Activated CD4-positive, CD25-positive, alpha-beta regulatory T cell treated with anti-CD3 and anti-CD28 coated beads, Interleukin-2, amount 50 U/mL, for 72 hours (primary cell): ENCODE measurements at places on chromosomes 1 and 21.

- DNase-seq, result no peak
Measured at GRCh38 chr1:235330918-235331285, 2.5 kb downstream of the GGPS1 start.

GRCh38 chr1:82090104-82090503 lies 289.4 kb downstream of the ADGRL2 start:
- no peak for DNase-seq

GRCh38 chr1:31478167-31478566 lies 65.2 kb downstream of the SERINC2 start:
- no peak for DNase-seq

- DNase-seq, result no peak
Measured at GRCh38 chr1:232307296-232308017, 322.5 kb downstream of the SIPA1L2 start.

DNA sequence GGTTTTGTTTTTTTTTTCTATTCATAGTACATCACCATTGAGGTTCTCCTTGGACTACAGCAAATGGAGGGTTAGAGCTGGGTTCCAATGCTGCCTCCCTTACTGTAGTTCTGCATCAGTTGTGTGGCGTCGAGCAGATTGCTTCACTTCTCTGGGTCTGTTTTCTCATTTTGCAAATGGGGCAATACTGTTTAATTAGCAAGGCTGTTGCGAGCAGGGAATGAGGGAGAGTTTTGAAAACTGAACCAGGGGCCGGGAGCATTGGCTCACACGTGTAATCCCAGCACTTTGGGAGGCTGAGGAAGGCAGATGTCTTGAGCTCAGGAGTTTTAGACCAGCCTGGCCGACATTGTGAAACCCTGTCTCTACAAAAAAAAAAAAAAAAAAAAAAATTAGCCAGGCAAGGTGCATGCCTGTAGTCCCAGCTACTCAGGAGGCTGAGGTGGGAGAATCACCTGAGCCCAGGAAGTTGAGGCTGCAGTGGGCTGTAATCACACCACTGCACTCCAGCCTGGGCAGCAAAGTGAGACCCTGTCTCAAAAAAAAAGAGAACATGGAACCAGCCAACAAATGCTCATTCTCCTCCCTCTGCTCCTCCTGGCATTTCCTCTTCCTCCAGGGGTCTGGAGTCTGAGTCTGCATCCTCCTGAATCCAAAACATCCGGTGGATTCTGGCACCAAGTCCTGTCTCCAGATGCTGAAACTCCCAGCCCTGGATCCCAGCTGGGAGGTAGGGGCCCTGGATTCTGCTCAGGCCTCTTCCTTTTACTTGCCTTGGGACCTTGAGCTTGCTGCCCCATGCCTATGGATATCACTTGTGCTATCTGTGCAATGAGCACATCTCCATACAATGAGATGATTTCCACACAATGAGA lies 3.7 kb upstream of the PLOD1 start:
- no peak for DNase-seq

- no peak for DNase-seq
Measured at GRCh38 chr1:31984419-31985347, 29.0 kb upstream of the KHDRBS1 start.

DNA sequence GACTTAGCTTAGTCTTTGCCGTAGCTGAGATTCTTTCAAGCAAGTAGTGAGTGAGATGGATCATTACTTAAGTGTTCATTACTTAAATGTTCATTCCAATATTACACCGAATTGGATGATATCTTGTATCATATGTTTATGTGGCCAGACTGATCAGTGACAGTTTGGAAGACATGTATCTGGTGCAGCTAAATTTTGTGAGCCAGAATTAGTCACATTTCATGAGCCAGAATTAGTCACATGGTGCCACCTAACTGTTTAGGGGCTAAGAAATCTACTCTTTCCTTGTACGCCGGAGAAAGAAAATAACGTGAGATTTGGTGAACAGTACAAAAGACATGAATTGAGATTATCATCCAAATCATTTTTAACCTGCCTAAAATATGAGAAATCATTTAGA lies 355.6 kb downstream of the USP25 start:
- DNase-seq, result no peak

DNA sequence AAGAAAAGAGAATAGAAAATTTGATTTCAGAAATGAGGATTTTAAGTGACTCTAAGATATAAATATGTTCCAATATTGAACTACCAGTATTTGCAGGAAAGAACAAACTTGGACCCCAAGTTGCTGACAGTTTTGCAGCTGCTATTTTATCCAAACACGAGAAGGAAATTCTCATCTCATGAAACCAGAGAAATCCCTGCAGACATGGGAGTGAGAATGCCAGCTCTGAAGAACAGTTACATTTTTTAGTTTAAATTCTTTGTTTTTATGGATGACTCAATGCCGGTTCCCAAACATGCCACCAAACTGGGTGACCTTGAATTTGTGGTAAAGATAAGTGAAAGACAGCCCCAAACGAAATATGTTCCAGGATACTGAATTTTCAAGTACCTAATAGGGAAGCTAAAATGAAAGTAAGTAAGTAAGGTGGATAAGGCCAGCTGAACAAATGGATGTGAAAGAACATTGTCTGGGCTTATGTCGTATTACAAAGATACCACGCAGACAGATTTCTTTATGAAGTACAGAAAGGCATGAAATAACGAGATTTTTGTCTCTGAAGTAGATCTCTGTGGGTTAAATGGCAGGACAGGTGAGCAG lies 19.9 kb downstream of the TLR5 start:
- no peak for DNase-seq

DNA sequence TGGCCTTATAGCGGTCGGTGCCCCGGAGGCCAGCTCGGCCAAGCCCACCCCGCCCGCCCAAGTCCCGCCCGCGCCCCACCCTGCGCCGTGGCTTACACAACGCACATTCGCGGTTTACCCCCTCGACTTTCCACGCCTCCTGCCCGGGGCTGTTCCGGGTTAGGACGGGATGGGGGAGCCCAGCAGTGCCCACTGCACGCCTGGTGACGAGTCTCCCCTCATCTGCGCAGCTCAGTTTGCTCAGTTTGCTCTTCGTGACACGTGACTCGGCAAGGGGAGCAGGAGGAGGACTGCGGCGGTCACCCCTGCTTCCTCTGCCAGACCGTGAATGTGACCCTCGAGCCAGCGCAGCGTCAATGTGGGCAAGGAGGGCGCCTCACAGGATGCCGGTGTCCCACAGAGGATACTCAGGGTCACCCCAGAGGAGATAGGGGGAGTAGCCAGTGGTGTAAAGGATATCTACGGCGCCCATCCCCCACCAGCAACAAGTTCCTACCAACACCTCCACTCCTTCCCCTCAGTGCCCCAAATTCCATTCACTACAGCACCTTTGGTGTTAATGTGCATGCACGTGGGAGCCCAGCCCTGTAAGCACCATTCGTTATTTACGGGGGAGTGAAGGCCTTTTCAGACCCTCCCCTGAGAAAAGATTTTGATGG lies 350 bp upstream of the S100A6 start:
- peak; percentile 75 for DNase-seq

DNA sequence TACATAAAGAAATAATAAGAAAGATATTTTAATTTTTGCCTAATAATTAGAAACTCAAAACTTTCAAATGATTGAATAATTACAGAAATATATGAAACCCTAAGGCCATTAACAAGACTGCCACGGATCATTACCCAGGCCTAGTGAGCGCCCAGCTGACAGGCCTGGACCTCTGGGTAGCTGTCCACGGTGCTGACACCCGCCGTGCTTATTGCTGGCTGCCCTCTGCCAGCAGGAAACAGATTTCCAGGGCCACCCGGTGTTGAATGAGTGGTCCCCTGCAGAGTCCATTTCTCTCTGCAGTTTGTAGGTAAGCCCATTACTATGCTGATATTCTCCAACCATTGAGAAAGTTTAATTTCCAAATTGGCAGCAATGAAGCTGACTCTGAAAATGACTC lies 254.4 kb upstream of the GJB5 start:
- no peak for DNase-seq

- peak; percentile 12 for DNase-seq
Measured at GRCh38 chr1:42165511-42166210, 1.1 kb upstream of the GUCA2A start.

DNA sequence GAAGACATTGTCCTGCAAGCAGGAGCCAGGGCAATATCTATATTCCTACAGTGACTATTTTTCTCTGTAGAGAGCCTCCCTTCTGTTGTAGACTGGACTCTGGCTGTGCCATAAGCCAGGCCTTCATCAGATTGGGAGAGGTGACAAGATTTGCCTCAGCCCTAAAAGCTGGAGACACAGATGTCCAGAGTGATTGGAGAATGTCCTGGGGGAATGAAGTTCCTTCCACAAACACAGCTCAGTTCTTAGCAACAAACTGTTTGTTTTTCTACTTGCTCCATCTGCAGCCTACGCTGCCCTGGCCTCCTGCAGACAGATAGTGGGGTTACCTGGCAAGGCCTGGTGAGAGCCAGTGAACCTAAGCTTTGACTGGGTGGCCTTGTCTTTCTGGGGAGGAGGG lies 29.9 kb upstream of the SNX27 start:
- DNase-seq, result no peak

- no peak for DNase-seq
Measured at GRCh38 chr1:204990059-204990664, 52.9 kb upstream of the CNTN2 start.

GRCh38 chr1:7109901-7110300 lies 324.6 kb downstream of the CAMTA1 start:
- no peak for DNase-seq

DNA sequence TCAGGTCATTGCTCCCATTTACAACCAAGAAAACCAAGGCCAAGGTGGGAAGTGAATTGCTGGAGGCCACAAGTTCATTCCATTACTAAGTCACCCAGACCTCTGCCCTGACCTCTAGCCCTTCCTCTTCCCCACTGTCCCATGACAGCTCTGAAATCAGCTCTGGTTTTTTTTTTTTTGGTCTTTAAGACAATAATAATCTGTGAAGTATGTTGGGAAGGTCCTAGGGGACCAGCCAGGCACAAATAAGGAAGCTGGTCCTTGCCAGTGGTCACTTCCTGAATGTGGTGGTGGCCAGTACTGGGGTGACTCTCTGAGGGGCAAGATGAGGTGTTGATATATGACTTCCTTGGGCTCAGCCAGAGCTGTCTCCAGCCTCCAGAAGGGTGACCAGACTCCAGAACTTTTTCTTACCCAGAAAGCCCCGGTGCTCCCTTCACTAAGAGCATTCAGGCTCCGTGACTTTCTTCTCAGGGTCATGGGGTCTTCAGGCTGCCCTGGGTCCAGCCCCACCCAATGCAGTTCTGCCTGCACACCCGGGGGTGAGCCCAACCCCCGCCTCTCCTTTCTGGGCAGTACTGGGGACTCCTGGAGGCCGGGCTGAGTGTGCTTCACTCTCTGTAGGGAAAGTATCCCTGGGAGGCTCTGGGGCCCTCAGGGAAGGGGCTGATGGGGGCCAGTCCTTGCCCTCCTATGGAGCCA lies 159.6 kb downstream of the PTPRU start:
- DNase-seq, result no peak

- DNase-seq, result no peak
Measured at GRCh38 chr1:231193710-231194340, 32.0 kb downstream of the TRIM67 start.

- peak; percentile 89 for DNase-seq
Measured at GRCh38 chr1:43227143-43227764, 42.5 kb upstream of the TMEM125 start.

DNA sequence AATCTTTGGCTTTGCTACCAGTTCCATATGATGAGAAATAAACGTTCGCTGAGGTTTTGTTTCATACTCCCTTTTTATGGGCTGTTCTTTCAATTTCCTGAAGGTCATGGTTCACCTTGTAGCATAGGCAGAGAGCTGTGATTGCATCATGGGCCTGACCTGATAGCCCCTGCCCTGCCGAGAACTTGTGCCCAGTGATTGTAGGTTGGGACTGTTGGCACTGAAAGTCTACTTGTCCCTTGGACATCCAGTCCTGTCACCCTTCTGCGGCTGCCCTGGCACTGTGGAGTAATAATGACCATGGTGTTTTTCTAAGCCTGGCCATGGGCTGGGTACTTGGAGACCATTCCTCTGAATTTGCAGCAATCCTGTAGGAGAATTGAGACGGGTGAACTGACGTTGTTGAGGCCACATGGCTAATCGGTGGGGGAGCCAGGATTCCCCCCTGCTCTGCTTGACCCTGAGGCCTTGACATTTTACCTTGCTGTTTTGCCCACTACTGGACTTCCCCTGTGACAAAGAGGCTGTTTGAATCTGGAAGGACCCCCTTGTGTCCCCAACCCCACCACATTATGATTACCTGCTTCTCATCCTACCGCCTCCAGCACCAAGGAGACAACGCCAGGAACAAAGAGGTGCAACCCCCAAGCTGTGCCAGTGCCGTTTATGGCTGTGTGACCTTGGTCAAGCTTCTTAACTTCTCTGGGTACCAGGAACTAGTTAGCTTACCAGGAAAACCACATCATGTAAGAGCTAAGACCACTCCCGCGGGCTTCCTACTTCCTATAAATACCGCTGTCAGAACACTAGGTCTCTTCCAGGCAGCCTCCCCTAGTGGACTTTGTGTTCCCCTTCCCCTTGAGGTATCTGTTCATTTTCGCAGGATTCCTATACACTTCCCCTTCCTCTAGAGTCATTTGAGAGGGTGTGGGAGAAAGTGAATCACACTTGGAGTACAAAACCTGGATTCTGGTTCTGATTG lies 23.4 kb downstream of the SESN2 start:
- DNase-seq, result no peak

DNA sequence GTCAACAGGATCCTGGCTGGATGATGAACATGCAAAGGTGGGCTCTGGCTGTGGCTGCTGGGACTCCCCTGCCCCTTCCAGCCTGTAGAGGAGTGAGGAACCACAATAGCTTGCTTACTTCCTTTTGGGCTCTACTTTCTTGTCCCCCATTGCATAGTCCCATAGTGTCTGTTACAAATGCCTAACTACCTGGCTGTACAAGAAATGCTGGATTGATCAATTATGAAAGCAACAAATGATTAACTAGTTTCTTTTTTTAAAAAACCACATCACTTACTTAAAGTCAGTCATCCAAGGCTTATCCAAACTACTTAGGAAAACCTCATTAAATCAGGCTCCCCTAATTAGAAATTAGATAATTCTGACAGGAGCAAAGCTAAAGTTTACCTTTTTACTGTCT lies 514.1 kb upstream of the PKN2 start:
- no peak for DNase-seq

DNA sequence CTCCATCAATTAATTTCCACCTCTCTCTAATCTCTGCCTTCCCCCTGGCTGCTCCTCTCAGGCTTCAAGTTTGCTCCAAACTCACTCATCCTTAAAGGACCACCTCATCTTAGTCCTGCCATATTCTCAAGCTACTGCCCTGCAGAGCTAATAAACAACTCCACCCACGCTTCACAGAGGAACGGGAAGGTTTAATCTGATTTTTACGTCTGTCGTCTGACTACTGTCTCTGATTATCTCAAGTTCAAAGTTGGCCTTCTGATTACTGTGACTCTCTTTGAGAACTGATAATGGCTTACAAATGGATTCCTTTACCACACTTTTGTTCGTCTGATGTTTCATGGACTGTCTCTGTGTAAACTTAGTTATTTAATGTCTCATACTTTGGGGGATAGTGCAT lies 7.6 kb upstream of the CPT2 start:
- no peak for DNase-seq

GRCh38 chr1:226061068-226061840 lies 1.3 kb upstream of the H3-3A start:
- DNase-seq, result no peak
